ENCODE measurements at places on chromosomes 5 and 9.

DNA sequence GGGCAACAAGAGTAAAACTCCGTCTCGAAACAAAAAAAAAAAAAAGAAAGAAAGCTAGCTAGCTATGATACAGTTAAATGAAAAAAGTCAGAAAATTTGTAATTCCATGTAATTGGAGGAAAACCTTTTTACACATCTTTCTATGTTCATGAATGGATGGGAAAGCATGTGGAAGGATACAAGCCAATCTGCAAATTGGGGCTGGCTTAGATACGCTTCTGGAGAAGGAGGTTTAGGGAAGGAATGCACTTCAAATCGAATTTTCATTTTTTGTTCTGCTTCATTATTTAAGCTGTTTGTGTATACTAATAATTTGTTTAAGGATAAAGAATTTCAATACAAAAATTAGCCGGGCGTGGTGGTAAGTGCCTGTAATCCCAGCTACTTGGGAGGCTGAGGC is 6.7 kb downstream of the VDAC1 start:
- DNase-seq = no peak

DNA sequence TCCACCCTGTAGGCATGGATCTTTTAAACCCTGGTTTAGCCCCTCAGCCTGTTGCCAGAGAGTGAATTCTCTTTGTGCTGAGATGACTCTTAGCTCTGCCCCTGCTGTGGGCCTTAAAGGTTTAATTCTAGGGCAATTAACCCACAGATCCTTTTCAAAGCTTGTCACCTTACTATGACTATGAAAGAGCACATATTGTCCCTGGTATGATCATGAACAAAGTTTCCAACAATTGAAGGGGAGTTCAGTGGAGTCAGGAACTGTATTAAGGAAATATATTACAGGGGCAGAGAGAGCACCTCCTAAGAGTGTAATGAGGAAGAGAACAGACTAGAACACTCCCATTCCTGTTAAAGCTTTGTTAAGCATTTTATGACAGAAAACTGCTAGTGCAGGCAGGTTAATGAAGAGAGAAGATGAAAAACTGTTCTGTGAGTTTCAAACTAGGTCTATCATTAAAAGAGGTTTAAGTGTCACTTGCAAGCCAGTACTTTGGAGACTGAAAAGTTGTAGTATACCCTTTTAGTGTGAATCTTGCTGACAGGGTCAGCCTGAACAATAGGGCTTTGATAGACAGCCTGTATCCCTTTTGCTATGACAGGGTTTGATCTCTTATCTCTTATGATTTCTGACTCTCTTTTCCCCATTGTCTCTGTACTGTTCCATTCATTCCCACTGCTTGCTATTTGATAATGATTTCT is 104.2 kb upstream of the ELL2 start:
- DNase-seq = no peak

- DNase-seq = no peak
These were observed 336.7 kb downstream of the CCDC171 start for GRCh38 chr9:15889555-15889954.

DNA sequence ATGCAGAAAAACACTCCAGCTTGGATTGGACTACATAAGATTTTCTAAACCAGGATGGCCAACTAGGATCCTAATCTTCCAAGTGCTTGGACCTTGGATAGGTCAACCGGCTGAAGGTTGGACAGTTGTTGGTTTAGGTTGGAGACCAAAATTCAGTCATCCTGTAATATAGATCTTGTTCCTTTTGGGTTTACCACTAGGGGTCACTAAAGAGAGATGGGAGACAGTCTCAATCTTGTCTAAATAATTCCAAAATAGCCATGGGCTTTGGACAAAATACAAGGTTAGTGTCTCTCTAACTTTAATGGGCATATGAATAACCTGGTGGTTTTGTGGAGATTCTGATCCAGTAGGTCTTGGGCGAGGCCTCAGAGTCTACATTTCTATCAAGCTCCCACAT is 148.7 kb upstream of the ERCC6L2 start:
- peak; percentile 58 for DNase-seq

DNA sequence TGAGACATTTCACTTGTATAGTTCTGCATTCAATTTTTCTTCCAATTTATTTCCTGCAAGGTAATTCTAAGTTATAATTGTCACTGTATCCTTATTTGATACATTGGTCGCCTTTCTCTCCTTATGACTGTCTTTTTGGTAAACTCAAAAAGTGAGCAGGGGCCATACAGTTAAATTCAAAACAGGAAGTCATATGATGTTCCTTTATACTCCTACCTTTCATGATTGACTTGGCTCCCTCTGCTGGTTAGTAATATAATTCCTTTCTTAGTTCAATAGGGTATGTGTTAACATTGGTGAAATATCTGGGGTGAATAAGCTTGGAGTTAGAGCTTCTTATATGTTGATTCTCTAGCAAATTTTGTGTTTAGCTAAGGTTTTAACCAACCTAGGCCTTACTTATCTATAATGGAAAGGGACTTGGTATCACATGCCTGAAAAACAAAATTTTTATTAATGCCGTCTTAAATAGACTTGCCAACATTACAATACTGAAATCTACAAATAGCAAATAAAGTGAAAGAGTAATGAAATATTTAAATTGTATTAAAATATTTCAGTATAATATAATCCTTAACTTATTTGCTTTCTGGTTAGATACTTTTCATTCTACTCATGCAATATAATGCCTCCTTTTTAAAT is 6.0 kb upstream of the NIPBL start:
- DNase-seq = peak; percentile 85

DNA sequence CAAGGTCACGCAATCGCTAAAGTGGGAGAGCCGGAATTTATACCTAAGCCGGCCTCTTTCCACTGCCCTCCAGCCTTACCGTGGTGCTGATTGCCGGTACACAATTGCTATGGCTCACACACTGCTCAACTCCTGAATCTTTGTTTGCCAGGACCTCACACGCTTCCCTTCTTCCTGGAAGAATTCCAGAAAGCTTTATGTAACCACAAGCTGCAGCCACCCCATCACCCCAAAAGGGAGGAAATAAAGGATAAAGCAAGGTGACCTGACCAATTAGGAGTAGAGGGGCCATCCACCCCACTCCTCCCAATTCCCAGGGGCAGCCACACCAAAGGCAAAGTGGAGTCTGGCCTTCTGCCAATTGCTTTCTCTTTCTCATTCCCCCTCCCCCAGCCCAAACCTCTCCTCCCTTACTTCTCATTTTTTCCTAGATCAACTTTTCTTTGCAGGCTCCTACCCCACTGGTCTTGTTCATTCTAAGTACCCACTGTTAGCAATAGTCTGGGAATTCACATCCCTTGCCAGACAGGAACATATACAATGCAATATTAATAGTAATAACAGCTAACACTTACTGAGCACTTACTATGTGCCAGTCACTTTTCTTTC is 18.0 kb upstream of the CDC23 start:
- DNase-seq = peak; percentile 38

DNA sequence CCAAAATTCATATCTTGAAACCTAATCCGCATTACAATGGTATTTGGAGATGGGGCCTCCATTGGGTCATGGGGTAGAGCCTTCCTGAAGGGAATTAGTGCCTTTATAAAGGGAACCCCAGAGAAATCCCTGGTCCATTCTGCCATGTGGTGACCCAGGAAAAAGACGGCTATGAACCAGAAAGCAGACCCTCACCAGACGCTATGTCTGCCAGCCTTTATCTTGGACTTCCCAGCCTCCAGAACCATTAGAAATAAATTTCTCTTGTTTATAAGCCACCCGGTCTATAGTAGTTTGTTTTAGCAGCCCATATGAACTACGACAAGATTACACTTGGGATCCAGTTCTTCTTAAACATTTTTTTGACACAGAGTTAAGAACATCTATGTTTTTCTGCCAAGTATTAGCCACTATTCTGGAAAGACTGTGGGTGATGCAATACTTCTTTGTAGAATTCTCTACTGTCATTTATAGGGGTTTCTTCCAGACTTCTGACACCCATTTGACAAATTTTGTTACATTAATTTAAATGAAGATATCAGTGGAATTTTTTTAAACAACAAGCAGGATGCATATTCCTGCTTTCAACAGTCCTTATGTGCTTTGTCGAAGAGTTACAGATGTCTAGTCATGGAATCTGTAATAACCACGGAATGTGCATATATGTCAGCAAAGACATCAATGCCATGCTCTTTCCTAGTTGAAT is 572.4 kb downstream of the NR2F1-AS1 start:
- DNase-seq = no peak

DNA sequence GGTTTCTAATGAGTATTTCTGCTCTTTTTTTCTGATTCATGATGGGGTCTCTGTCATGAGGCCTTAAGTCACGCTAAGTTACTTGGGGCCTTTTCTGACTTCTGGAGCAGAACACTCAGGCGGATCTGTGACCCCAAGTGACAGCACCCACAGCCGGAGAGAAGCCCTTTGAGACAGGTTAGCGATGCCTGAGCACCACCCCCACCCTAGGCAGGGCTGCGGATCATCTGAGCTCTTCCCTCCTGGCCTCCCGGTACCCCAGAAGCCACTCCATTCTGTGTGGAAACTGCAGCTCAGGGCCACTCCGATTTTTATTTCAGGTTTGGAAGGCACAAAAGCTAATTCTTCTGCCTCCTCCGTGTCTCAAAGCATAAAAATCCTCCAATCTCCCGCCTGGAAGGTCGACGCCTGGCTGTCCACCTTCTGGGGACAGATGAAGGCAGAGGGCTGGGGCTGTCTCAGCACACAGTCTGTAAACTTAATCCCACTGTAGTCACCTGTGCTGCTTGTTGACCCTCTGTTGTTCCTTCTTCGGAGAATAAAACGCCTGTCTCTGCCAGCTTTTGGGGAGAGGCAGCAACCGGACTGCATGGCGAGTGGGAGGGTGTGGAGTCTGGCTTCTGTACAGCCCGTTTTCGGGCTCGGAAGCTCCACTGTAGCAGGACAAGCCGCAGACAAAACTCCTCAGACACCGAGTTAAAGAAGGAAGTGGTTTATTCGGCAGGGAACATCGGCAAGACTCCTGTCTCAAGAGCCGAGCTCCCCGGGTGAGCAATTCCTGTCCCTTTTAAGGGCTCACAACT is 88.8 kb downstream of the SPRY4 start:
- DNase-seq = no peak

GRCh38 chr9:2872931-2873323 is 29.0 kb upstream of the PUM3 start:
- DNase-seq = peak; percentile 27

DNA sequence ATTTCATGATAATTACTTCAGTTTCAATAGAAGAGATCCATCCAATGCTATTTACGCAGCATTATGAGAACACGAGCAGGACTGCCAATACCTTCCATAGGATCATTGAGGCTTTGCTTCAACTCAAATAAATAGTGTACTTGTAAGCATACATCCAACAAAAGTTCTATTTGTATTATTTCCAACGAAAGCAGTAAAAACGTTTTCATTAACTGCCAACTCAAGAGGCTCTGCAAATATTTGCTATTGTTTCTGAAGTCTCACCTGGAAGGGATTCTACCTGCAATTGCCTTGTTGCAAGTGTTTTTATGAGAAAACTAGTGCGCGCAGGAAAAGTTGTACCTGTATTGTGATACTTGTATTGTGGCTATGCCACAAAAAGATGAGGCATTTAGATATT is 11.0 kb upstream of the GNPDA1 start:
- DNase-seq = no peak

DNA sequence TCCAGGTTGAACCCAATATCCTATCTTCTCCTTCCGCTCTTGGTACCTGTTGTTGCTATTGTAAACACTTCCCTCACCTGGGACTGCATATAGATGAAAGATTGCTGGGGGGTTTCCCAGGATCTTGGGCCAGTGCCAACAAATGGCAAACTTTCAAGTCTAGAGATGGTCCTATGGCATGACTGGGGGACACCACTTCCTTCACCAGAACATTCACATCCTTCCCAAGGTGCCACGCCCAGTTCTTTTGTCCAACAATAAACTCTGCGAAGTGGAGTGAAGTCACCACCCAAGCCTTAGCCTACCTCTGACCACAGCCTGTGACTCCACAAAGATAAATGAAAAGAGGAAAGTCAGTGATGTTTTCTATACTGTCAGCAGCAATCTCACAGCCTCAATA is 34.4 kb downstream of the DOCK8 start:
- no peak for DNase-seq

DNA sequence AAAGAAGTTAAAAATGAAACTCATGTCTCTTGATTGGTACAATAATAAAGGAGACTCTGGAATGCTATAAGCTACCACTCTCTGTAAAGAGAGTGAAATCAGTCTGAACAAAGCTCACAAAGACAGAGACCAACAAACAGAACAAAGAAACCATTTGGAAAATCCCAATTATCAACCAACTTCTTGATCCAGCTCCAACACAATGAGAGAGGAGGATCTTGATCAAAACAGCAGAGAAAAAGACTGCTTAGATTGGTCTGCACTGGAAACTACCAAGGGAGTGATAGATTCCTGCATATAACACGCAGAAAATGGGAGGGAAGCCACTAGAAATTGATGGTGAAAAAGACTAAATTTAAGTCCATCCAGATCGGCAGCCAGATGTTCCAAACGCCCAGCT is 23.1 kb upstream of the RNF38 start:
- no peak for DNase-seq

GRCh38 chr5:81922854-81923279 is 49.0 kb upstream of the ATG10 start:
- DNase-seq = no peak
